Kidney epithelial cell (primary cell): ENCODE measurements at places on chromosomes 1 and 21.
A peak's percentile ranks its signal among the peaks of the same experiment; 100 is the strongest.

- DNase-seq, result no peak
Measured at GRCh38 chr1:10939654-10940450, 72.6 kb upstream of the TARDBP start.

- DNase-seq, result no peak
Measured at GRCh38 chr1:58927722-58928085, 143.9 kb upstream of the JUN start.

DNA sequence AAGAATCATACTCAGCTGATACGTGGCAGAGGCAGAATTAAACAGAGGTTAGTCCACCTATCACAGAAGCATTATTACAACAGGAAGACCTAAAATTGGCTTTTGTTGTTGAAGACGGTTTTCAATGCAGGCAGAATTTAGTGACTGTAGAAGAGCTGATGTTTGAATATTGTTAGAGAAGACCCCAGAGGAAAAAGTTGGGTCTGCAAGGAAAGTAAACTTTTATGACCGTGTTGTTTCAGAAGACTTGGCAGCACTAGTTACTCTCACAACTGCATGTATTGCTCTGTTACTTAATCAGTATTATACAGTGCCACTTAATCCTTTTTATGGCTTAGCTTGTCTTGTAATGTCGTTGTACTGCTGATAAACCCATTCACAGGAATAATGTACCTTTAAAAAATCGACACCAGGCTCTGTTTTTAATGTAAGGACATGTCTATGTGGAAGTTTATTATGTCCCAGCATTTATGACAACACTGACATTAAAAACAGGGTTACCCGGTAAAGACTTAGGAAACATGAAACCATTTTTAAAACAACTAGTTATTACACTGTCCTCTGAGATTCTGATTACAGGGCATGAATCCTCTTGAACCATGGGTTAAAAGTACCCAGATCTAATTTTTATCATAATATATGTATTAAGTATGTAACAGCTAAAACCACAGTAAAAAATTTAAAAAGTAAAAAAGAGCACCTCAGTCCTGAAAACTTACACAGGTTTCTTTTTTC, 235.4 kb downstream of the TTLL7 start:
- no peak for DNase-seq

GRCh38 chr1:24688621-24689195, 45.6 kb downstream of the SRRM1 start:
- DNase-seq, result no peak

DNA sequence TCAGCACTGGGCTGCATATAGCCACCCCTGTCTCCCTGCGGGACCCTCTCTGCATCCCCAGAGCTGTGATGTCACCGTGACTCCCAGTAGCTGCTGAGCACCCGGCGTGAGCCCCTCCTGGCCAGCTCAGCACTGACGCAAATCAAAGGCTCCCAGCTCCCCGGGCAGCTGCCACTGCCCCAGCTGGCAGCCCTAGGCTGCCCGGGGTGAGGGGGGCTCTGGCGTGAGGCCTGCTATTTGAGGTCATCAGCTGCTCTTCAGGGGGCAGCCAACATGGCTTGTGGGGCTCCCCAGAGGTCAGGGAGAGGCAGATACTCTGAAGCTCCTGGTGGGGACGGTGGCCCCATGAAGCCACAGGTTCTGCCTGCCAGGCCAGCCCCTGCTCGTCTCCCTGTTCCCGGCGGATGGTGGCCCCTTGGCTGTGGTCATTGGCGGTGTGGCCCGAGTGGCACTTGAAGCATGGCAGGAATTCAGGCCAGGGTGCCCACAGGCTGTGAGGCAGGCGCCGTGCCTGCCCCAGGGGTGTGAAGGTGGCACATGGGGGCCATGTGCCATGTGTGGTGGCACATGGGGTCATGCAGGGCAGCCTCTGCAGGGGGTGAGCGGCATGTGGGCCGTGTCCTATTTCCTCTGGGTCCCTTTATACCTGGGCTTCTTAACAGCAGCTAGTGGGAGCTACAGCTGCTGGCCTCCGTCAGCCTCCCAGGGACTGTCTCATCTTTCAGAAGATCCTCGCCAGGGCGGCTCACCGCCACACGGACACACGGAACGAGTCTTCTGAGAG, 85.4 kb downstream of the SIK1 start:
- no peak for DNase-seq

DNA sequence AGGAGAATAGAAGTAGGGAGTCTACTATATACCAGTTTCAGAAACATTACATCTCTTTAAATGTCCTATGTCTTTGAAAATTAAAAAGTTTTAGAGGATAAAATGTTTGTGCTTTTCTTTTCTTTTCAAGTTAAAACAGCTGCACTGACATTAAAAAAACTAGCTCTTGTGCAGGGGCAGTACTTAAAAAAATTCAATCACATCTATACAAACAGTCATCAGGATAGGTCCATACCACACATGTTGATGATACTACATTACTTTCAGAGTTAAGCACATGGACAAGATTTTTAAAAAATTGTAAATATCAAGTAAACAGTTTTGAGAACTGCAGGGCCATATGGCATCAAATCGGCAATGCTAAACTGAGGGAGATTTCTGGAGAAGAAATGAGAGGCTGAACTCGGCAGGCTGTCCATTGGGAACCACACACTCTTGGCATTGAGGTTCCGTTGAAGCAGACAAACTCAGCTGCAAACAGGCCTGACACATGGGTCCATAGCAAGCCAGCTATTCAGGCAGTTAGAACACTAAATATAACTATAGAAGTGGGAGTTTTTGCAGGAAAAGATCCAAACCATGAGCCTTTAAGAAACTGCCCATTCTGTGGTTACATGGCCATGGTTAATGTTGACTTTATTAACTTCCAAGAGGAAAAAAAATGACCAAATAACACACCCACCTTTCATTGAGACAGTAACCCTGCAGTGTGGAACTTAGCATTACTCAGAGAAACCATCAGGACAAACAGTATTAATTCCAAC, 84.5 kb upstream of the BCL10 start:
- DNase-seq, result peak; percentile 71
